ENCODE measurements at places on chromosomes 11 and 22.

DNA sequence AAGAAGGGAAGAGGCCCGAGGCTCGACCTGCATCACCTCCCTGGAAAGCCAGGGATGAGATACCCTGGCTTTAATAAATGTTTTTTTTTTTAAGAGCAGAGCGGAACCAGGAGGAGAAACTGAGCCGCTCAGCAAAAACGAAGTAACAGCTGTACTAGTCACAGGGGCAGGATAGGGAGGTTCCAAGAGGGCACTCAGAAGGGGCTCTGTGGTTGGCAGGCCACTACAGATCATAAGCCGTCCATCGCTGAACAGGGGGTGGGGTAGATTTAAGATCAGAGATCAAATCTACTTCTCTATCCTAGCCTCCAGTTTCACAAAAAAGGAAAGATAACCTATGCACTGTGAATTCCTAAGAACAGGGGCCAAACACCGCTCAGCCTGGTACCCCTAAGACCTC lies 625 bp downstream of the EIF3D start:
- no peak for DNase-seq

GRCh38 chr11:15889363-15890030 lies 466.8 kb downstream of the SOX6 start:
- no peak for DNase-seq

DNA sequence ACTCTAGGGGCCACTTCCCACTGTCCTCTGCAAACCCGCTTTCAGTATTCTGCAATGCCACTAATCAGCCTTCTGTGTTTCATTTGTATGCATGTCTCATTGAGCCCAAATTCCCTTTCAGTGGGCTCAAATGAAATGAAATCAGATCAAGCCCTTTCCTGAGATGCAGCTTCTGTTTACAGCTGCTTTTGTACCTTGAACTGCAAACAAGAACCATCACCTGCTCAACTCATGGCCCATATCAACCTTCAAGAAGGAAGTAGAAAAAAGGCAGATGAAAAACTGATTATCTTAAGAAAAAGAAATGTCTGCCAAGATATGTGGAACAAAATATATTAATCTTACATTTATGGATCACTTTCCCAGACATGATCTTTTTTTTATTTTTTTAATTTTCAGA lies 141.1 kb upstream of the ARHGAP42 start:
- no peak for DNase-seq

- no peak for DNase-seq
Measured at GRCh38 chr22:28329186-28330073, 350.2 kb downstream of the TTC28 start.

DNA sequence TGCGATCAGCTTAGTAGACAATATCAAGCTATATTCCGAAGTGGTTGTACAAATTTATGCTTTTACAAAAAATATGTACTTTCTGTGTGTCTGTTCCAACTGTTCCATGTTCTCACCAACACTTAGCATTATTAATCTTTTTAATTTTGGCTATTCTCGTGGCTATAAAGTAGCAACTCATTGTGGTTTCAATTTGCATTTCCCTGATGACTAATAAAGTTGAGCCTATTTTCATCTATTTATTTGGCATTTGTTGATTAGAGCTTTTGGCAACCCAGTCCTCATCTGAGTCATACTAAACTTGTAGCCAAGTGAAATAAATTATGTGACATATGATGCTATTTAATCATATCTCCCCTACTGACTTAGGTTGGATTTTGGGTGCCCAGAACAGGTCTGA lies 115.9 kb downstream of the FBXO7 start:
- no peak for DNase-seq

DNA sequence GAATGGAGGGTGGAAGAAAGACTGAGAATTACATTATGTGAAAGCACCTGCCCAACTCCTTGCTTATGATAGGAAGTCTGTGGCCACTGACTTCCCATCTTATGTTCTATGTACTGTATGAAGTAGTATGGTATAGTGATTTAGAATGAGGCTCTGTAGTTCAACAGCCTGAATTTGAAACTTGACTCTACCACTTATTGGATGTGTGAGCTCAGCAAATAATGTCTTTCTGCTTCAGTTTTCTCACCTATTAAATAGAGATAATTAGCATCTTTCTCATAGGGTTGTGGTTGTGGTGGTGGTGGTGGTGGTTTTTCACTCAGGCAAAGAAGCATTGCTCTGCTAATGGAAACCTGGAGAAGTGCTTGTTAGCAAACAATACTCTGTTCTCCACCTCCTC lies 121.6 kb downstream of the PAX6 start:
- DNase-seq, result no peak

GRCh38 chr11:66326261-66327111 lies 9.6 kb upstream of the CD248 start:
- DNase-seq, result no peak

DNA sequence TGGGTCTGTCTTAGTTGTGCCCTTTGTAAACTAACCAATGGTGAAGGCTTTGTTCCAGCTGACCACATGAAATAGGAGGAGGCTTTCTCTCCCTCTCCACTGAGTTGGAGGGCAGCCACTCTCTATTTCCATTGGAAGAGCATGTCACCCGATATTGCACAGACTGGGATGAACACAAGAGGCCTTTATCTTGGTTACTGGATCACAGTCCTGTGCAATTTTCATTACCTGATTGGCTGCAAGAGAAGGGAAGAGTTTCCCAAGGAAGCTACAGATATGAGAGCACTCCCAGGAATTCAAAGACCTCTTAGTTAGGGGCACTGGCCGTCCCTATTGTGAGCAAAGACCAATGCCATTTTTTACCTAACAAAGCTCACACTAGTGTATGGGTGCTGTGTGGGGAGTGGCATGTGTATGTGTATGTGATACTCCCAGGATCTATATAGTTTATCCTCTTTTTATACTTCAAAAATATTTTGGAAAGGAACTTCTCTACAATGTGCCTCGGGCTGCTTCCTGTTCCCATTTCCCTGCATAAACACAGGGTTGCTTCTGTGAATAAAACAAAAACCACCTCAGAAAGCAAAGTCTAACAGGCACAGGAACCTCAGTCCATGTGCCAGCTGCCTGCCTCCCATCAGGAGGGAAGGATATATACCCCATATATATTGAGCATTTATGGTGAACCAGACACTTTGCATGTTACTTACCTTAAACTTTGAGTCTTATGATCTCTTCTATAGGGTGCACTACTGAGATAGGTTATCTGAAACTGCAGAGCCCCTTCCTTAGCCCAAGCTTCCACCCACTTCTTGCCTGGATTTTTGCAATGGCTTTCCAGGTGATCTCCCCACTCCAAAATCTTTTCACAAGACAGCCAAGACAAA lies 126.5 kb downstream of the RASSF10 start:
- no peak for DNase-seq

- no peak for DNase-seq
Measured at GRCh38 chr22:35782504-35782903, 64.8 kb downstream of the APOL5 start.

- no peak for DNase-seq
Measured at GRCh38 chr11:35787626-35788025, 125.1 kb downstream of the TRIM44 start.

DNA sequence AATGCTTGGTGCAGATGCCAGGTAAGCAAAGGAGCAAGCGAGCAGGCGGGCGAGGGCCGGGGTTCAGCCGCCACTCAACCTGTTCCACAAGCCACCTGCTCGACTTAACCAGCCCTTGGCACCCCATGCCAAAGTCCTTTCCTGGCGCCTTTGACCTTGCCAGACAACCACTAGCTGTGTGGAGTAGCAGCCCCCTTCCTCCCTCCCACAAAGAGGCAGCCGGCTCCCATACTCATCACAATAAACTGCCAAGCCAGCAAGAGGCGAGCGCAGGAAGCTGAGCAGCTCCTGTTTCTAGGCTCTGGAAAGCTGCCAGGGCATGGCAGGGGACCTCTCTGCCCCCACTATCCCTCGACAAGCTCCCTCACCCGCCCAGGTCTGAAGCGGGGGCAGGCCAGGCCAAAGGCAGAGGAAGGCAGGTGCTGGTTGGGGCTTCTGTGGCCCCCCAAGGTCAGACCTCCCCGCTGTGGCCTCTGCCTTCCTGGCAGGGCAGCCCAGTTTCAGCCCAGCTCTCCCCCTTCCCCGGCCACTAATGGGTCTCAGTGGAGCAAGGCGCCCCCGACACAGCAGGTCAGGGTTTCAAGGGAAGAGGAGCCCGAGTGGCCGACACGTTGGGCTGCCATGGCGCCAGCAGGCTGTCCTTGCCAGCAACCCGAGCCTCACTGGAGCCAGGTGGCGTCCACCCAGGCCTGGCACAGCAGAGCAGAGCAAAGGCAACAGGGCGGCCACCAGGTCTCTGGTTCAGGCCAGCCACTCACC lies 15.3 kb downstream of the MACROD1 start:
- no peak for DNase-seq
